B cell (primary cell): ENCODE measurements at places on chromosomes 7 and 10. TPM values are rescaled to one million over a fixed set of nuclear protein-coding genes. Genes with fewer than 3 reads are reported as not detected.
A peak's percentile ranks its signal among the peaks of the same experiment; 100 is the strongest.

The SFXN2 gene
- 22.9 and 23.5 TPM in 2 replicates for total RNA-seq

The RASA4B gene
- total RNA-seq, result 15.6 and 20.6 TPM in 2 replicates

The IMMP2L gene
- 34.2 and 36.5 TPM in 2 replicates for total RNA-seq

The TMEM270 gene
- total RNA-seq, result not detected in 2 replicates

The RARRES2 gene
- 0.46 TPM in 1 of 2 replicates, not detected in the other for total RNA-seq

The KCNH2 gene
- total RNA-seq, result 0.86 and 0.87 TPM in 2 replicates

DNA sequence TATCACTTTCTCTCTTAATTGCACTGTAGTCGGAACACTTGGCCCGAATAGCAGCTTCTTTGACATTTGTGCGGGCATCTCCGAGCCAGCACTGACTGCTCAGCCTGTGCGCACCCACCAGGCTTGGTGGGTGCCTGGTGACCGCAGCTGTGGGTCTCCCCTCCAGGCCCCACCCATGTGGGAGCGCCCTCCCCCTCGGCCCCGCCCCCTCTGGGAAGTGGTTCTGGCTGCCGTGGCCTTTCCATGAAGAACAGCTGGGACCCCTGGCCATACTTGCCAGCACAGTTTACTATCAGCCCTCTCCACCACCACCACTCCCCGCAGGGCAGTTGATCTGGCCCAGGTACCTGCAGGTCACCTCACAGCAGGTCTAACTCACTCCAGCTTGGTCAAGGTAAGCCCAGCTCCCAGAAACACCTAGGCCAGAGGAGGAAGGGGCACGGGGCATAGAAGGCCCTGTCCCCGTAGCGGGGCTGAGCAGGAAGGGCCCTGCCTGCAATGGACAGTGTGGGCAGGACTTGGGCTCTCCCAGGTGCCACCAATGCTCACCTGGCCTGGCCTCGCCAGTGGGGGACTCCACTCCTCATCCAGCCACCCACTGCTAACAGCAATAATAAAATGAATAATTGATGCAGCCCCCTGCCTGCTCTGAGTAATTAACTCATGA, 5.8 kb downstream of the RASGEF1A start:
- H3K27ac ChIP-seq, result no peak overlapping the region
- H3K36me3 ChIP-seq, result no peaks in the 10 kb centered on the region
- H3K27me3 ChIP-seq, result peaks cover 10% of the 10 kb centered on the region
- no peak for DNase-seq

DNA sequence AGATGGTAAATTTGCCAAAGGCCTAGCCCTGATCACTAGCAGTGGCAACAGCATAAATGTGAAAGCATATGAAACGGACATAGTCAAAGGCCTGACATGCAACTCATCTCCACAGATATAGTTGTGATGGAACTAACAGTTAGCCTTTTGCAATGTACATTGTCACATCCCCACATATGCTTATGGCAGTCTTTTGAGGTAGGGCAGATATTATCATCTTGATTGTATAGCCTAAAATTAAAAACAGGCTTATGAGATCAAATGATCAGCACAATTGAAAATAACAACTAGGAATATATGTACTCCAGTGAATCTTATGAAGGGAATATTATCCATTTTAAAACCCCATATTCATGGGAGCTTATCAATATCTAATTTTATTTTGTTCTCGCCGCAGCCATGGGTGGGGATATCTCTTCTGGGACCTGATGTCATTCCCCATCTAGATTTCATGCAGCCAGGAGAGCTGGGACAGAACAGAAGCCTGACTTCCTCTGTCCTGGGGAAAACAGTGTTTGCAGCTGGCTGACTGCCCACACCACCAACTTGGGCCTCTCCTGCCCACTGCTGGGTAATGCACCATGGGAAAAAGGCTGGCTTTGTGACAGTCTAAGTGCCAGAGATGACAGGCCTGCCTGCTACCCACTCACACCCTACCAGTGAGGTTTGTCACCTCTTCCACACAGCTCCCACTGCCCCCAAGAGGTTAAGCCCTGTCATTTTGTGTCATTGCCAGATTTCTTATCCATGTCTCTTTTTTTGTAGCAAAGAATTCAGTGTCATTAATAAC, 180.2 kb upstream of the FZD1 start:
- H3K27me3 ChIP-seq, result no peaks in the 10 kb centered on the region
- H3K27ac ChIP-seq, result no peak overlapping the region
- DNase-seq, result no peak

DNA sequence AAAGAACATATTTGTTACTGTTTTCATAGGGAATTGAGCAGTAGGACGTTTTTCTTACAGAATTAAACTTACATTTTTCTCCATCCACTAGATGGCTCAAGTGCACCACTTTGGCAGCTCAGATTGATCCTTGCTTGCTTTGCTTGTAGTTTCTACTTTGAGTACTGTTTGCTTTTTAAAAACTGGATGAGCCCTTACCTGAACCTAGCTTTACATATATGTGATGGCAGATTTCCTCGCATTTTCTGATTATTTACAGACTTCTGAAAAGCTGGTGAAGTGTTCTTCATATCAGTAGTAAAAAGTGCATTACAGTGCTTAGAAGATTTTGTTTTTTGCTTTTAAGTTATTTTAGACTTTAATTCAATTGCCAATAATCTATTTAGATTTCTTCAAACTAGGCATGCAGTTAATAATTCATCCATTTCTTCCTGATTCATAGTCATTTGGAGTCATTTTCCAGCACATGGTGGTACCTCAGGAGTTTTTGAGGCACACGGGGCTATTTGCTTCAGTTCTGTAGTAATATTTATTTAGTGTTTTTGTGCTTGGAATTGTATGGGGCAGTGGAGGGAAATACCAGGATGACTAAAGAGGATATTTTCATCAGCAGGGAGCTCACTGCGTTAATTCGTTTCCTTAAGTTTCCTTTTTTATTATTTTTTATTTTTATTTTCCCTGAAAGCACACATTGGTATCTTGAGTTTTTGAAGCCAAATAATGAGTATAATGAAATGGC, 57.3 kb downstream of the MAPK8 start:
- peak; percentile 59 for DNase-seq
- H3K4me1 ChIP-seq, result no peaks in the 10 kb centered on the region
- H3K27ac ChIP-seq, result no peak overlapping the region

DNA sequence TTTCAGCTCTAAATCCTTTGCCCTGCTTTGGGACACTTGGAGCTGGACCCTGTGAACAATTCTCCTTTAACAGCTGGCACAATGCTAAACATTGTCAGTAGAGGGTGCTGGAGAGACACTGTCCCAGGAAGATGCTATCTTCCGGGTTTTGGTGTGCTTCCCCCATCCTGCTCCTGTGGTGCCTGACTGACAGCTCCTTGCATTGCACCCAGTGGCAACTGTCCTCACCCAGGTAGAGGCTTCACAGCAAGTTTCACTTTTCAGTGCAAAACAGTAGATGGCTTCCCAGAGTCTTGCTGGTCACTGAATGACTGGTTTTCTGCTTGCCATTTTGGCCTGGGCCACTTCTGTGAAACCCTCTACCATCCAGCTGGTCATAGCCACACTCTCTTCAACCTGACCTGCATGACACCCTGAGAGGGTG, 77.3 kb downstream of the CDC14C start:
- no peaks in the 10 kb centered on the region for H3K4me1 ChIP-seq
- no peaks in the 10 kb centered on the region for H3K36me3 ChIP-seq
- no peak overlapping the region for H3K27ac ChIP-seq
- no peaks in the 10 kb centered on the region for H3K27me3 ChIP-seq
- H3K4me3 ChIP-seq, result no peak overlapping the region
- DNase-seq, result no peak
